ENCODE measurements at places on chromosomes 5 and 9.

DNA sequence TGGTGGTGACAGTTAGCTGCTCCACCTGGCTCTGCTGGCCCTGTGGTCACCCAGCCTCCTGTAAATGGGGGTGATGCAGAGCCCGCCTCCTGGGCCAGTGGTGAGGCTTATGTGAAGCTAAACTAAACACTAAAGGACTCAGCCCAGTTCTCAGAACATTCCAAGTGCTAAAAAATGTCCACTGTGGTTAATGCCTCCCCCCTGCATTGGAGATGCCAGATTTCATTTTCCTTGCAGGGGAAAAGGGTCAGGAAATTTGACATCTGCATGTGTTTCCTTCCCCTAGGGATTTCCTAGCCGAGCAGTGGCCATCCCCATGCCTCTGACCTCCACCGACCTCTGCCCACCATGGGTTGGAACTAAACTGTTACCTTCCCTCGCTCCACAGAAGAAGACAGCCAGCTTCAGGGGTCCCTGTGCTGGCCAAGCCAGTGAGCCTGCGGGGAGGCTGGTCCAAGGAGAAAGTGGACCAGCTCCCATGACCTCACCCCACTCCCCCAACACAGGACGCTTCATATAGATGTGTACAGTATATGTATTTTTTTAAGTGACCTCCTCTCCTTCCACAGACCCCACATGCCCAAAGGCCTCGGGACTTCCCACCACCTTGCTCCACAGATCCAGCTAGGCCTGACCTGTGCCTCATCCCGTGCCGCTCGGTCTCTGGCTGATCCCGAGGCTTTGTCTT is 13.0 kb downstream of the CD74 start:
- DNase-seq, result no peak

- no peak for DNase-seq
Observed at GRCh38 chr9:116233160-116233530, 79.6 kb downstream of the PAPPA start.

GRCh38 chr9:136191099-136191959 is 13.6 kb downstream of the LHX3 start:
- no peak for DNase-seq

DNA sequence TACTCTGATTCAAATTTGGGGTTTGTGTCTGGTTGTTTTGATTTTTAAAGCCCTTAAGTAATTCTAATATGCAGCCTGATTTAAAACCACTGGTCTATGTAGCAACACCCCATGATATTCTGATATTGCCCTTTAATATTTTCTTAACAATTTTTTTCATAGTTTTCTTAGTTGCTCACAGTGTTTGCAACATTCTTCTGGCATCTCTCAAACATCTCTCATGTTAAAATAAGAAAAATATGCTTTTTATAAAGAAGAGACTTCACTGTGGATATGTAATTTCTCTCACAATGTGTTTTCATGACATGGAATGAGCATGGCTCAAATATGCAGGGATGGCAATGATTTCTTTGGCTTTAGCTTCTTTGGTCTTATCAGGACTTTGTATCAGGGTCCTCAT is 183.7 kb downstream of the TAF11L14 start:
- DNase-seq, result no peak

- no peak for DNase-seq
Observed at GRCh38 chr5:177997846-177998245, 1.8 kb upstream of the PROP1 start.

GRCh38 chr5:179143446-179143845 is 83.3 kb downstream of the ZNF354C start:
- no peak for DNase-seq

DNA sequence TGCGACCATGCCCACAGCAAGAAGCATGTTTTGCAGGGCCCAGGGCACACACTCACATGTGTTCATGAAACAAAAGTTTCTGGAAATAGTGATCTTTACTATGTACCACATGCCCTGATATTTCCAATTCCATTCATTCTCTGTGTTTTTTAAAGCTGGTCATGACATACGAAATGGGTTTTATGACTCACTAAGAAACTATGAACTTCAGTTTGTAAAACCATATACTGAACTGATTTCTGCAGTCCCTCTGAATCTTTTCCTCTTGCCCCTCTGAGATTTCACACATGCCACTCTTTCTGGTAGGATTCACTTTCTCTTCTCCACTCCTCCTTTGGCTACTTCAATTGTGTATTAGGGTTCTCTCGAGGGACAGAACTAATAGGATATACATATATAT is 416.1 kb upstream of the TRPC7 start:
- DNase-seq, result no peak

DNA sequence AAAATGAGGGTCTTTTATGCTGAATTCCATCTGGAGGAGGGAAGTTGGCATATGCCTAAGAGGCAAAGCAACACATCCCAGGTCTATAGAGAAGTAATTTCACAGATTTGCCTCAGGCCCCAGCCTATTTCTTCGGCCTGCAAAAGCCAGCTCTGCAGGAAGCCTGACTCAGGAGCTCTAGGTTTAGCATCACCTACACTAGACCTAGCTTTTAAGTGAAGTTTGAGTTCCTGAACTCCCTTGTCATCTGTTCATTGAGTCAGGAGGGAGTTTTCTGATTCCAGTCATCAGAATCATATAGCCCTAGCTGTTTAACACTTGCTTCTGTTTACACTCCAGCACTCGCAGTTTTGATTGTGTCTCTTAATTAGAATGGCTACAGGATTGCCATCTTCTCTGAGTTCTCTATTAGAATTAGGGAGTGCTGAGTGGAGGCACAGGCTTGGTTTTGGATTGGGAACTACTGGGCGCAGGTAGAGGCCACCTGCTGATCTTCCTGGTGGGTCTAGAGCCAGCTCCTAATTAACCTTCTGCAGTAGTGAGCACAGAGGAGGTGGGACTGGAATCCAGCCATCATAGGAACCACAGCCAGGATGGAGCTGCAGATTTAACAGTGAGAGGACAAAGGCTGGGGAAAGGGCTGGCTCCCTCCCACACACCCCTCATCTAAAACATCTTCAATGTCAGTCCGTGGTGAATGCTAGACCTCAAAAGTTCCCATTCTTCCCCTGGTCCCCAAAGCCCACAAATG is 179.5 kb downstream of the TRIO start:
- no peak for DNase-seq

All from endothelial cell (in vitro differentiated cells).